ENCODE measurements at places on chromosomes 11 and 22.

DNA sequence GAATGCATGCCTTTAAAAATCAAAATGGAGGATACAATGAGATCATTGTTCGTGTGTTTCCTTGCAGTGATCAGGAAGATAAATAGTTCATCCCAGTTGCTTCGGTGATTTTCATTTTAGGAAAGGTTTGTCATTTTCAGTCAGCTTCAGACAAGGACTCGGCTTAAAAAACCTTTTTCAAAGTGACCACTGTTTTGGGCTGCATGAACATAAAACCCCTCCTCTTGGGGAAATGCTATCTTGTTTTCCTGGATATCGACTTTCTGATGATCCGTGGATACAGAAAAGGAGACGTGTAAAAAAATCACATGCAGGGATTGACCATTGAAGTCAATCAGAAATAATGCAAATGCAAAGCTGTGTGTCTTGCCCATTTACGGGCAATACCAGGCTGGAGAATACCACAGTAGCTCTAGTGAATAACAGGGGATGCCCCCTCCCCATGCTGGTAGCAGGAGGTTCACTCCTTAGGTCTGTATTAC, 146.8 kb downstream of the MAML2 start:
- DNase-seq = no peak

GRCh38 chr22:49025791-49026493, 801.7 kb downstream of the BRD1 start:
- DNase-seq = peak; percentile 65

GRCh38 chr11:85165819-85166218, 461.3 kb downstream of the DLG2 start:
- DNase-seq = no peak

GRCh38 chr11:133898770-133899115, 53.4 kb upstream of the SPATA19 start:
- DNase-seq = no peak

DNA sequence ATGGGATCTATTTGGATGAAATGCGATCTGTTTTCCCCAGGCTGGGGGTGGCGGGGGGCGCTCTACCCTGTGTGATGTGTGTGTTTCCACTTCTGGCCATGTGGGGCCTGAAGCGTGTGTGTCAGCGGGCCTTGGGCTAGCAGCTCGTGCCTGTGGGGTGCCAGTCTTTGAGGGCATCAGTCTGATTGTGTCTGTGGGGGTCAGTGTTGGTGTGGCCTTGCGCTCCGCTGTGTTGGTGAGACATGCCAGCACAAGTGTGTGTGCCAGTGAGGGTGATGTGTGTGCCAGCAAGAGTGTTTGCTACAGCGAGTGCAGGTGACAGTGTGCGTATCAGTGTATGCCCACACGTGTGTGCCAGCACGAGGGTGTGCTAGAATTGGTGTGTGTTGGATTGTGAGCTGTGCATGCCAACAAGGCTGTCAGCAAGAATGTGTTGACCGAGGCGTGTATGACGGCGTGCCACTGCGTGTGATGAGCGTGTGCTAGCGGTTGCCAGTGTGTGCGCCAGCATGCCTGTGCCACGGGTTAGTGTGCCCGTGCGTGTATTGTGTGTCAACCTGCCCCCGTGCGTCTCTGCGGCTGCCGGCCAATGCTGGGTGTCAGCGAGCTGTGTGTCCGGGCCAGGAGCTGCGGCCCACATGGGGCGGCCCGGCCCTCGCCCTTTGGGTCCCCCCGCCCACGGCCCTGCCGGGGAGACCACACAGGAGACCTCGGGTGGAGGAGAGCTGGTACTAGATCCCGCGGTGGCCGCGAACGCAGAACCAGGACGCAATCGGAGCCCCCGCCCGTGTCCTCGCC, 519 bp downstream of the ARRB1 start:
- DNase-seq = peak; percentile 82

GRCh38 chr11:122176651-122177050, 60.6 kb upstream of the BLID start:
- DNase-seq = no peak

DNA sequence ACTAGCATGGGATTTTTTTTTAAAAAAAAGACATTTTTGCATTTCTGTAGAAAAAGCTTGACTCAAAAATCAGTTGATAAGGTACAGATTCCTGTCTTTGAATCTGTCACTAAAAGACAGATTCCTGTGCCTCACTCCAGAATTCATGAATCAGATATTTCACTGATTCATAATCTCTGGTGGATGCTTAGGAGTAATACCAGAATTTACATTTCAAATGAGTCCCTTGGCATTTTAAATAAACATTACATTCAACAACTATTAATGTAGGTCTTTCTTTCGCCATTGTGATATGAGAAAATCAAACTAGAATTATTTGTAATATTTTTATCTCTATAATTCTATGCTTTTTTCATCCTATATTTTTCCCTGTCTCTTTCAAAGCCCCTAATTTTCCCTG, 128.3 kb downstream of the APIP start:
- DNase-seq = no peak

GRCh38 chr11:10310301-10310841, 5.5 kb downstream of the ADM start:
- DNase-seq = no peak

DNA sequence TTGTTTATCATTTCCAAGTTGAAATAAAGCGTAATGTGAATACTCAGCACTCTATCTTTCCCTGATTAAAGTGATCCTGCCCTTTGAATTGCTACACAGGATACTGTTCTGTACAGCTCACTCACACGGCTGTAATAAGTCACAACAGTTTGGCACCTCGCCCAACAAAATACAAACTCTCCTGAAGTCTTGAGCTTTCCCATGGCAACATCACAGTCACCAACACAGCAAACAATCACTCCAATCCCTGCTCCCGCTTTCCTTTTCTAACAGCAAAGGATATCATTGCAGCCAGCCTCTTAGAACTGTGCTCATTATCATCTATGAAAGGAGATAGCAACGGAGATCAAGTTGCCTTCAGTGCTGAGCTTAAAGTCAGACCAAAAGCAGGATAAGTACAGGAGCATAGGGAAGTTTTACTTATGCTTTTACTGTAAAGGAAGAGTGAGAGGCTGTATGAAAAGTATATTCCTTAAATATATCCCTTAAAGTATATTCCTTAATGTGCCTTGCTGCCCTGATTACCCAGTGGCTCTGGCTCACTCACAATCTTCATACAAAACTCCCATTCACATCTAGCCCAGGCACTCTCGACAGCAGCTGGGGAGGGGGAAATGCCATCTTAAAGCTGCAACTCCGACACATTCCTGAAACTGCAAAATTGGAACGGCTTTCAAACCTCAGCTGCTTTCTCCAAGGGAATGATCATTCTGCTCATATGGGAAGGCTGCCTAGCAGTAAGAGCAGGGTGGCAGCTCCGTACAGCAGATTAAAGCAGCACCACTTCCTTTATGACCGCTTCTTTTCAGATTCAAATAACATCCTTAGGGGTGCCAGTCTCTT, 35.8 kb downstream of the MAML2 start:
- DNase-seq = peak; percentile 81

DNA sequence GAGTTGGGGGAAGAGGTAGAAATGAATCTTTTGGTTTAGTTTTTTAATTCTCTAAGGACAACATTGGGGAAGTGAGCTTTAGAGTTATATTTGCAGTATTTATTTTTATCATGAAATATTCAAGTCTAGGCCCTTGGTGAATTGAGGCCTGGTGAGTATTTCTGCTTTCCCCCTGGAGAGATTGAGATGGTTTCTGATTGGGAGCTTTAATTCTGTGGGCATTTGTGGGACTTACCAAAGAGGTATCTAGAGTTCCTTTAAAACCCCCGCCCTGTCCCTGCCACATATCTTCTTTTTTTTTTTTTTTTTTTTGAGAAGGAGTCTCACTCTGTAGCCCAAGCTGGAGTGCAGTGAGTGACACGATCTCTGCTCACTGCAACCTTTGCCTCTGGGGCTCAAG, 9.6 kb downstream of the ACO2 start:
- DNase-seq = no peak

DNA sequence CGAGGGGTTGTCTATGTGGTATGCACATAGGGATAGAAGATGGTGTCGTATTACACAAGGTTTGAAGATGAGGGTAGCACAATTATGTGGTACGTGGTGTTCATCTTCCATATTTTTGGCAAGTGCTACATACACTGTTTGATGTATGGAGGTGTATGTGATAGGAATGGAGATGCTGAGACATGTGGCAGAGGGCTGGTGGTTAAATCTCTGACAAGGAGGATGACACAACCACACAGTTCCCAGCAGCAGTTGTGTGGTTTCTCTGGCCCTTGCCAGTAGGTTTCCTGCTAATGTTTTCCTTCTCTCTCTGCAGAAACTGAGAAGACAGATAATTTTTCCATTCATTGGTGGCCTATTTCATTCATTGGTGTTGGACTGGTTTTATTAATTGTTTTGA, 17.0 kb downstream of the NCR3LG1 start:
- no peak for DNase-seq

DNA sequence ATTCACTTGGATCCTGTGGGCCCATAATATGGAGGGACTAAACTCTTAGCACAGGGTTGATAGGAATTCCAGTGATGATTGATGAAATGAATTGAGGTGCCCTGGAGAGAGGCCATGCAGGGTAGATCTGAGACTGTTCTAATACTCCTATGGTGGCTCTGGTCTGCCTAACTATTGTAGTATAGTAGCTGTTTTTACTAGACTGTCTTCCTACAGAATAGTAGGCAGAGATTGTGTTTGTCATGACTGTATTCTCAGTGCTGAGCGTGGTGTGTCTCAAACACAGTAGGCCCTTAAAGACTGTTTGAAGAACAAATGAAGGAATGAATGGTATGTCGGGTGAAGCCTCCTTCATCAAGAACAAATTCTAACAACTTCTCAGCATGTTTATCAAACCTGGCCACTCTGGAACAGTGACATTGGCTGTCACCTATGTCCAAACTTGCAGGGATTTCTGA, 107.0 kb upstream of the SESN3 start:
- no peak for DNase-seq

- DNase-seq = no peak
Measured at GRCh38 chr11:125301346-125301745, 136.8 kb downstream of the PKNOX2 start.

GRCh38 chr22:37633089-37633624, 6.3 kb upstream of the SH3BP1 start:
- no peak for DNase-seq

GRCh38 chr11:59187035-59187434, 15.1 kb downstream of the DTX4 start:
- no peak for DNase-seq

- no peak for DNase-seq
Measured at GRCh38 chr11:30171661-30172060, 59.2 kb upstream of the FSHB start.

- no peak for DNase-seq
Measured at GRCh38 chr11:1782031-1782590, 18.4 kb upstream of the CTSD start.

DNA sequence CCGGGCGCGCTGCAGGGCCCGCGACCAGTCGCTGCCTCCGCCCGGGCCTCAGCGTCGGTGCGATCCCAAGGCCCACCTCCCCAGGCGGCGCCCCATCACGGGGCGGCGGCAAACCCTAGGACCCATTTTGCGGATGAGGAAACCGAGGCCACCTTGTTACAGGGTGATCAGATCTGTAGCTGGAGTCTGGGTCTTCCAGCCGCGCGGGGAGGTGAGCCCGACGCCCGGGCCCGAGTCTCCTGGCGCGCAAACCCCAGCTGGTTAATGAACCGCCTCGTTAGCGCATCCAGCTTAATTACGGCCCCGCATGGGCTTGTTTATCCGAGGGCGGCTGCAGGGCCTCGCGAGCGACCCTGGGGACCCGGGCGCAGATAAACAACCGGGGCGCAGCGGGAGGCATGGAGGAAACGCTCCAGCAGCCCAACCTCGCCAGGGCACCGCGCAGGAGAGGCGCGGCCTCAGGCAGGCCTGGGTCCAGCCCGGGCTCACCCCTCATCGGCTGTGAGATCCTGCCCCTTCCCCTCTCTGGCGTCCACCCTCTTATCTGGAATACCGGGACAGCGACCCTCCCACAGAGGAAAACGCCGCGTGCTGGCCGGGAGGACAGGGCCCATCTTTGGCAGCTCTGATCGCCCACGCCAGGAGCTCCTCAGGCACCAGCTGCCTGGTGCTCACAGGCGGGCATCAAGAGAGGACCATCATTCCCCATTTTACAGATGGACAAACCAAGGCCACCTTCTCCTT, 14.7 kb downstream of the OTUB1 start:
- no peak for DNase-seq

DNA sequence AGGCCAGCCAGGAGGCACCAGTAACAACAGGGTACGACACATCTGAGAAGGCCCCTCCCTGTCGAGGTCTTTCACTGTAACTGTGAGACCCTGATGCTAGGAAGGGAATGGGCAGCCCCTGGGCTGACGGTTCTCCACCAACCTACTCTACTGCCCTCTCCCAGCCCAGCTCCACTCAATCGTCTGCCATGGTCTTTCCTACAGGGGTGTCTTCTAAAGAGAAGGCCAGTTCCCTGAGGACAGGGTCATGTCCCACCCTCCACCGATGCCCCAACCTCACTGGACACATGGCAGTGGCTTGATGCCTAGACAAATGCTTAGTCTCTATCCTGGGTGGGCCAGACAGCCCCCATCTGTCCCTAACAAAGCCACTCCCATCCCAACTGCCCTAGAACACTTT, 46.0 kb upstream of the SLC25A1 start:
- DNase-seq = no peak

DNA sequence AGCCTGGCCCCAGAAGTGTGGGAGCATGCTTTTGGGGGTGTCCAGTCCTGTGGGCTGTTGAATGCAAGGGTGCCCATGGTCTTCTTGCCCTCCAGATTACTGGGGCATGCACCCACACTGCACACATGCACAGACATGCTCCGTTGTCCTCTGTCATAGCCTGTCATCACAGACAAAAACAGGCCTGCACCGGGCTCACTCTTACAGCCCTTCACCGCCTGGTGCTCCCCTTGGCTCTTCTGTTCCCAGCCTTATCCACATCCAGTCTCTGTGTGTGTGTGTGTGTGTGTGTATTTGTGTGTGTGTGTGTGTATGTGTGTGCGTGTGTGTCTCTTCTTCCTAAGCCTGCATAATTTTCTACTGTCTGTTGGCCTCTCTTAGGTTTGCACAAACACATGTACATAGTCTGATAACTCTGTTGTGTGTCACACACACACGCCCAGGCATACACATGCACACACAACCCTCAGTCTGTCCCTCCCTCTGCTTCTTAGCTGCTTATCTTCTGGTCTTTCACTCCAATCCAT, 23.4 kb upstream of the NECTIN1 start:
- DNase-seq = peak; percentile 24

DNA sequence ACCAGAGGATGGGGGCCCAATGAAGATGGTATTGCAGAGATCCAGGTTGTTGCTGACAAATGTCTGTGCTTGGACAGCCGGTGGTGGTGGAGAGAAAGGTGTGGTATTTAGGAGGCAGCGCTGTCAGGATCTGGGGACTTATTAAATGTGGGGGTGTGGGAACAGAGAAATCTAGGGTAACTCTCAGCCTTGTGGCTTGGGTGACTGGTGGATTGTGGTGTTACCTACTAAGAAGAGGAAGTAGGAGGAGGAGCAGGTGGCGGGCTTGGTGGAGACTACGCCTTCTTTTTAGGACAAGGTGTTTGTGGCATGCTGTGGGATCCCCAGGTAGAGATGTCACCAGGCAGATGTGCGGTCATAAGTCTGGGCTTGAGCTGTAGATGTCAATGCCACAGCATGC, 144.0 kb downstream of the GRIK4 start:
- no peak for DNase-seq
